ENCODE measurements at places on chromosomes 4 and X.

DNA sequence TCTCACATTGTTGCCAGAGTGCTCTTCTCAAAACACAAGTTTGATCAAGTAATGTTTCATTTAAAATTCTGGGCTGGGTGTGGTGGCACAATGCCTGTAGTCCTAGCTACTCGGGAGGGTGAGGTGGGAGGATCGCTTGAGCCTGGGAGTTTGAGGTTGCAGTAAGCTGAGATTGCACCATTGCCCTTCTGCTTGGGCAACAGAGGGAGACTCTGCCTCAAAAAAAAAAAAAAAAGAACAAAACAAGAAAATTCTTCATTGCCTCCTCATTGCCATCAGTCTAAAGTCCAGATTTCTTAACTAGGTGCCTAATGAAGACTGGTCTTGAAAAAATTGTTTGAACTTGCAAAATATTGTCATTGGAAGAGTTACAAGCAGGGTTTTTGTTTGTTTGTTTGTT, 120.1 kb downstream of the MFAP3L start:
- DNase-seq, result no peak

- no peak for DNase-seq
These were observed 91.0 kb downstream of the PHOX2B start for GRCh38 chr4:41657561-41657960.

DNA sequence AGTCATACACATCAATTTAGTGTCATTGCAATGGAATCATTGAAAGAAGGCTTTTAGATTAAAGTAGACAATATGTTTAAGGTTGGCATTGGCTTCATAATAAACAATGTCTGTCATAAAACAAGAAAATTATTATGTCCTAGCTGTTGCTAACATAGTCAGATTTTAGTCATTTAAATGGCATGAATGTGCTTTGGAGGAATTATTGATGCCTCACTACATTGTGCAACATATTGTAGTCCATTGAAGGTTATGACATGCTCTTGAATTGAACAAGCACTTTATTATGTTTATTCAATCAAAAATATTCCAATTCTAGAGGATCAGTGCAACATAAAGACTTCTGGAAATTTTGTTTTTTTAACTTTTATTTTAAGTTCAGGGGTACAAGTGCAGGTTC, 489.8 kb upstream of the AMOT start:
- no peak for DNase-seq

DNA sequence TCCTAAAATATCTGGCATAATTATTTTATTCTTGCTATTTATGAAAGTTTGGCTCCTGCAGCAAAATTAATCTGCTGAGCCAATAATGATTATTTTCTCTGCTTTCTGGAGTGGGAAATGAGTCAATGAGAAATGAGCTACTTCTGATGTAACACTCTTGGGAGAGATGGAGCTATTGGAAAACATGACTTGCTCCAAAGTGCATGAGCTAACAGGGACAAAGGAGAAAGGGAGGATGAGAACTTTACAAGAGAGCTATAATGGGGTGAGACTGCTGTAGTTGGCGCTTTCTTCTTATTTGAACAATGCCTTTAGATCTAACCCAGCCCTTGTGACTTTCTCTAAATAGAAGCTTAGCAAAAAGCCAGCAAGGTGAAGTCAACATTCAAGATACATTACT, 615.1 kb downstream of the ANKRD50 start:
- peak; percentile 4 for DNase-seq

GRCh38 chr4:166399021-166399420, 526.0 kb downstream of the TLL1 start:
- no peak for DNase-seq

DNA sequence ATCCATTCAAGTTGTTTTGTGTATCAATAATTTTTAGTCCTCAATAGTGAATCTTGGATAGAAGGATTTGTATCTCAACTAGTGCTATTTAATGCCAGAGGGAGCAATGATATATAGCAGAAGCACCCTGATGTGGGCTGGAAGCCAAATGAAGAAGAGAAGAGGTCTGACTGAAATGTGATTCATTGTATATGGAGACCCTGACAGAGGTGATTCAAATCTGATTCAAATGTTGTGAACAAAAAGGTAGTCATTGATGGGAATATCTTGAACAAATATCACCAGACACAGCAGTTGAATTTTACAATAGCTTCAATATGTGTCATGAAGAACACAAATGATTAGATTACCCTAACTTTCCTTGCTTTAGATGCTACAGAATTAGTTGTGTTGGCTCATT, 27.5 kb upstream of the SULT1B1 start:
- DNase-seq, result peak; percentile 28

- DNase-seq, result no peak
These were observed 77.8 kb upstream of the PRDX4 start for GRCh38 chrX:23589496-23589895.

GRCh38 chr4:172042714-172043114, 229.5 kb downstream of the GALNTL6 start:
- peak; percentile 40 for DNase-seq

- DNase-seq, result no peak
These were observed 136.8 kb downstream of the FAM53A start for GRCh38 chr4:1547131-1547855.

- DNase-seq, result no peak
These were observed 1008.2 kb downstream of the NLGN4X start for GRCh38 chrX:5220421-5220820.

DNA sequence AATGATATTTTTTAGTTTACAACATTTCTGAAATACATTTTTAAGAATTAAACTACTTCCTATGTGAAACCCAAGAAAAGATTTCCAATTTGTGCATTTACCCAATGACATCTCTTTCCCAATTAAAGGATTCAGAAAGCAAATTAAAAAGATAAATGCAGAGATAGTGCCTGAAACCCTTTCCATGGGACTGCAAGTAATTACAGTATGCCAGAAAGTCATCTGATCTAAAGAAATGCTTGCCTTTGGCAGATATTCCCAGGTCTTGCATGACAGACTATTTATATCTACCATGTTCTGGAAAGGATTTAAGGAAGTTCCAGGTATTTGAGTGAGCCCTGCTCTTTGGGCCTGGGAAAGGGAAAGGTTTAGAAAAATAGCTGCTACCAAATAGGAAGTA, 41.6 kb upstream of the CXorf38 start:
- no peak for DNase-seq

GRCh38 chr4:3522326-3522640, 9.9 kb downstream of the LRPAP1 start:
- no peak for DNase-seq

DNA sequence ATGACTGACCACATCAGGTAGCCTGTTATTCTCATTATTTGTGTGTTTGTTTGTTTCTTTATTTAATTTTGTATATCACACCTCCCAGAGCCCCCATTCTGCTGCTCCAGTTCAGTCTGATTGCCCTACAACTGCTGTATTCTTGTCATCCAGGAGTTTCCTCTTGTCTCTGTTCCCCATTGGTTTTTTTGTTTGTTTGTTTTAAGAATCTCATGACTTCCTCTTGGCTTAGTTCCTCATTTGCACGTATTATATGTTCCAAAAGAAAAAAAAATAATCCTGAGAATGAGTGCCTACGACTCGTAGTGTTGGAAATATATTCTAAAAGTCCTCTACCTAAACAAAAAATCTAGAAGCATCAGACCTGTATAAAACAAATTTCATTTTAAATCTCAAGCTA, 142.3 kb upstream of the SLIT2 start:
- DNase-seq, result no peak

DNA sequence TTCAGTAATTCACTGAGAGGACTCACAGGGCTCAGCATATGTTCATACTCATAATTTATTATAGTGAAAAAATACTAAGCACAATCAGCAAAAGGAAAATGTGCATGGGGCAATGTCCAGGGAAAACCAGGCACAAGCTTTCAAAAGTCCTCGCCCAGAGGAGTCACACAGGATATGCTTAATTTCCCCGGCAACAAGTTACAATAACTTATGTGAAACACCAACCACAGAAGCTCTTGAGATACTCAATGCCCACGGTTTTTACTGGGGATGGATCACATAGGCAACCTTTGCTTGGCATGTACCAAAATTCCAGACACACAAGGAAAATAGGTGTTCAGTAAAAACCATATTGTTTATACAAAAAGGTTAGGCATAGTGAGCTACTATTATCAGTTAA, 38.5 kb upstream of the STPG2 start:
- peak; percentile 31 for DNase-seq

- DNase-seq, result no peak
These were observed 95.0 kb downstream of the ARX start for GRCh38 chrX:24920769-24921168.

- DNase-seq, result no peak
These were observed 106.4 kb upstream of the SCOC start for GRCh38 chr4:140266958-140267568.

GRCh38 chrX:148049441-148049840, 68.3 kb downstream of the FMR1NB start:
- DNase-seq, result peak; percentile 54

DNA sequence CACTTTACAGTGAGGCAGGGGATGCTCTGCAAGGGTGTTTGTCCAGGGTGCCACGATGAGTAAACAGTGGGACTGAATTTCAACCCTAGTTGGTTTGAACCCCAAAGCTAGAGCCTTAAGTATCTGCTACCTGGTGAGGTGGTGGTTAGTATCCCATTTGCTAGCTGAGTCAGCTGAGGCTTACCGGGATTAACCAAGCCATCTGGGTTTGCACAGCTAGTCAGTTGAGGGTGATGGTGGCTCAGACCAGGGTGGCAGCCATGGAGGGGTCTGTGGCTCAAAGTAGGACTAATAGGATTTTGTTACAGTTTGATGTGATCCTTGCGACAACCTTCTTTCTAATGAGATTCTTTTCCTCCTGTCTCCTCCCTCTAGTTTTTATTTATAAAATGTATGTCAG, 1.9 kb downstream of the EVC start:
- DNase-seq, result no peak

- peak; percentile 72 for DNase-seq
These were observed 105.6 kb downstream of the CNKSR2 start for GRCh38 chrX:21479695-21480270.

DNA sequence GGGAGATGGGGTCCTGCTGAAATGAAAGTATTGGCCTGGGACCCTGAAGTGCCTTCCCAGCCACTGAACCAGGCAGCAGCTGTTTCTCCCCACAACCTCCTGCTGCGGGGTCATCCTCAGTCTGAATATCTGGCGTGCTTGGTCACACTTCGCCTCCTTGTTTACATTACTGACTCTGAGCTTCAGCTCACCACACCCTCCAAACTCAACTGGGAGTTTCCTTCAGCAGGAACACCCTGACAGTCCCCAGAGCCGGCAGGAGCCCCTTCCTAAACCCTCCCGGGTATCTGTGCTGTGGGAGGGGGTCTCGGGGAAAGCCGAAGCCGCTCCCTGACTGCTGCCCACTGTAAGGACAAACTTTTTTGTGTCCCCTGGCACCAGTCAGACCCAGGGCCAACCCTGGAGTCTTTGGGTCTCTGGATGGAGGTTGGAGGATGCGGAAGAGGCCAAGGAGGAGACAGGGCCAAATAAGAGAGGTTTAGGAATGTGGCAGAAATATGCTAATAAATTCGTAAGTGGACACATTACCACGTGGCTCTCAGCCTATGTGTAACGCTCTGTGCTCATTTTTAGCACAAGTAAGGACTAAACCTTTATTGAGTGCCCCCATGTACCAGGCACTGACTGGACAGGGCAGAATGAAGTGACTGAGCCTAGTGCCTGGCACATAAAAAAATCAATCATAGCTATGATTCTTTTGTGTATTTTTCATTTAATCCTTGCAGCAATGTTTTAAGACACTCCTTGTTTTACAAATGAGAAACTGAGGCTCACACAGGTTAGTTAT, 20.7 kb downstream of the FHDC1 start:
- DNase-seq, result no peak

GRCh38 chrX:22396408-22396807, 123.7 kb downstream of the CBLL2 start:
- no peak for DNase-seq

DNA sequence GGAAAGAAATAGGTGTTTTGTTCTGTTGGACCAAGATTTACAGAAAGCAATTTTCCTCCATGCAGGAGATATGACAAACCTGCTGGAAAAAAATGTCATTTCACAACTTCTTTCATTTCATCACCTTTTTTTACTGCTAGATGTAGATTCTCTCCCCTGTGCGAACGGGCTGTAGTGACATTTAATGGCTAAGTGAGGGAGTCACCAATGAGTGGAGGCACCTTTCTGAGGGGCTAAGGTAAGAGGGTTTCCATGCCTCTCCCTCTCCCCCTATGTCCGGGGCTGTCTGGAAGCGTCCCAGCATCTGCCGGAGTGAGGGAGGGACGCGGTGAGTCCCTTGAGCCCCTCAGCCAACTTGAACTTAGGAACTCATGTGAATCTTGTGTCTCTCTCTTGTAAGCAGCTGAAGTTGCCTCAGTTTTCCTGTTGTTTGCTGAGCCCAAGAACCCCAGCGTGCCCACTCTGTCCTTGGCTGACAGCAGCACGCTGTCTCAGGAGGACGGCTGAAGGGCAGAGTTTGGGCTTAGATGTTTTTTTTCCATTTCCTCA, 42.3 kb downstream of the DCTD start:
- no peak for DNase-seq

DNA sequence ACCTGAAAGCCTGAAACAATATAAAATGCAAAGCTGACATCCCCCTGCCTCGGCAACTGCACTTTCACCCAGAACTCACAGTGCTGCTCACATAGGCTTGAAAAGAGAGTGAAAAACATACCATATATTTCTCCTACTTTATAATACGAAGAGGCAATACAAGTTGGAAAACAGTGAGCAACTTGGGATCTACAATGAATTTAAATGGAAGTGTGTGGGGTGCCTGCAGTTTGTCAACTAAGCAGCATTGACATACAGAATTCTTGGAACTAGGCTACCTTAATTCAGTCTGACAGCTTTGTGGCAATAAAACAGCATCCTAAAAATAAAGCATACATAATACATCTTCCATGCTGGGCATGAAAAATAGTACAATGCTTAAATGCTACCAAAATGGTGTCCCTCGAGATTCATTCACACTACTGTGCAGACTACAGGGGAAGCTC, 8.0 kb downstream of the GASK1B start:
- no peak for DNase-seq

DNA sequence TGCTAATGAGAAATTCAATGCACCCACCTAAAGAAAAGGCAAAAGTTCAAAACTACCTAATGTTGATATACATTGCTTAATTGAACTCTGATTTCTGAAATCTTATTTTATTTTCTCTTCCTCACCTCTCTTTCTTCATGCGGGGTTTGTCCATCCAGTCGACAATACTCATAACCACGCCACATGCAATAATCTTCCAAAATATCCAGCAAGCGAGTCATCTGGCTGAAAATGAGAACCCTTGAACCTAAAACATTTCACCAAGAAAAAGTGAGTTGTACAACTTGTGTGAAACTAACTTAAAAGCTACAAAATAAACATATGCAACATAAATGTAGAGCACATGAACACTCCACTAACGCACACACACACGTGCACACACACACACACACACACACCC, 26.7 kb downstream of the SMARCA1 start:
- no peak for DNase-seq

DNA sequence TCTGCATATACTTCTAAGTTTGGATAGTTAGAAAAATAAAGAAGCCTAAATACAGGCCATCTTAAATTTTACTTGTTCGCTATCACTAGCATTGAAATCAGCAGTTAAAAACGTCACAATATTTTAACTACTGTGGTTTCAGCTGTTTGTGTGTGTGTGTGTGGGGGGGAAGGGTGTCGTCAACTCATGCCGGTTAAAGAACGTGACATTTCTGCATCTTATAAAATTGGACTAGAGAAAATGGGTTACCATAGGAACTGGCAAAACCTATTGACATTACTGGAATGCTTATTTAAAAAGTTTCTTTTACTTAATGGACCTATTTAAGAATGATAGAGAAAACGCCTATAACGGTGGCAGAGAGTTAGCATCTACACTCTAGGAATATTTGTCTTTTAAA, 1.2 kb upstream of the CNKSR2 start:
- DNase-seq, result no peak
